ENCODE measurements at places on chromosomes 6 and 20.

DNA sequence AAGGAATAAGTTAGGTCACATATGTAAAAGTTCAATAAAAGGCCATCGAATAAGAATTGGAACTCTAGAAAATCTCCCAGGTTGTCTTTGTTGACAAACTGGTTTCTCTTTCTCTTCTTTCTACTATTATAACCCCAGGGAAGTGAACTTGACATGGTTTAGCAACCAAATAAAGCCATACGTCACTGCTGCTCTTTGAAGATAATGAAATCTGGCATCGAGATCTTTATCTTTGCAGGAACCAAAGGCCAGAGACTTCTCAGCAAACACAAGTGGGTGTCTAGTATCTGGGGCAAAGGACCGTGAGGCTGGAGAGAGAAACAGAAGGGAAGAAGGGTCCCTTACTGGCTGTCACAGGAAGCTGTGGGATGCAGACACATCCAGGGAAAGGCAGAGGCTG is 286.7 kb upstream of the CDYL start:
- DNase-seq, result no peak

- no peak for DNase-seq
Observed at GRCh38 chr20:33656783-33657703, 5.1 kb upstream of the C20orf144 start.

DNA sequence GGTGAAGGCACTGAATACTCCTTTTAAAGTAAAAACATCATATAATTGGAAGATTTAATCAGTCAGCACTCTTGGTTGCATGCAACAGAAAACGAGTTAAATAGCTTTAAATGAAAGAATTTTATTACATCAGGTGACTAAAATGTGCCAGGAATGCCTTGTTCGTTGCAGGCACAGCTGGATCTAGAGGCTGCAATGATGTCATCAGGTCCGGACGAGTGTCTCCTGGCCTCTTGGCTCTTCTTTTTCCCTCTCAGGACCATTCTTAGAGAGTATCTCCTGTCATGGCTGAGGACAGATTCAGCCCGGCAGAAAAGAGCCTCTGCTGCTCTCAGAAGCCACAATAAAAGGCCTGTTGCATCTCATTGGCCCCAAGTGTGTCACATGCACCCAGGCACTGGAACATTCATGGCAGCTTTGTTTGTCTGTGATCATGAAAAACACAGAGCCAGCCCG is 510.7 kb upstream of the SULF2 start:
- no peak for DNase-seq

DNA sequence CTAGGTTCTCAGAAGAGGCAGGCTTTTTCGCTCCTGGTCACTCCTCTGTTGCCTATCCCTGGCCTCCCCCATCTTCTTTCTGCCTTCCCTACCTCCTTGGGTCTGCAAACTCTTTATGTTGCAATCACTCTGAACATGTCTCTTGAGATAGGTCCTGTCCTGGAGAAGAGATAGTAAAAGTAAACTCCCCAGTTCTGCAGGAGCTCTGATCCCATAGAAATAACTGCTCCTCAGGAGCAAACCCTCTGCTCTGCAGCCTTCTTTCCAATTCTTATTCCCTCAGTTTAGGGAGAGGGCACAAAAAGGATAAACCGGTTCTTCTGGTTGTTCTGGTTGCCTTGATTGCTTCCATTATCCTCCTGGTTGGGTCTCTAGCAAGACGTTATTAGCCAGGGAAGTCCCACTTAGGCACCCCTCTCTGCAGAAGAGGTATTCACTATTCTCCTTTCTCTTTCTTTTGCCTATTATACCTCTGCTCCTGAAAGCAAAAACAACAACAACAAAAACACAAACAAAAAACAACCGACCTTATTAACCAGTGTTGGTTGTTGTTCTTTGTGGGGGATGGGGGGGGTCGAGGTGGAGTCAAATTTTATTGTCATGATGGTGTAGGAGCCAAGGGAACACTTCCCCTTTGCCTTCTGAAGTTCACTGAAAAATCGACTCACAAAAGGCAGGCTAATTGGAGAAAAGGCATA is 973 bp downstream of the TRIM38 start:
- no peak for DNase-seq

DNA sequence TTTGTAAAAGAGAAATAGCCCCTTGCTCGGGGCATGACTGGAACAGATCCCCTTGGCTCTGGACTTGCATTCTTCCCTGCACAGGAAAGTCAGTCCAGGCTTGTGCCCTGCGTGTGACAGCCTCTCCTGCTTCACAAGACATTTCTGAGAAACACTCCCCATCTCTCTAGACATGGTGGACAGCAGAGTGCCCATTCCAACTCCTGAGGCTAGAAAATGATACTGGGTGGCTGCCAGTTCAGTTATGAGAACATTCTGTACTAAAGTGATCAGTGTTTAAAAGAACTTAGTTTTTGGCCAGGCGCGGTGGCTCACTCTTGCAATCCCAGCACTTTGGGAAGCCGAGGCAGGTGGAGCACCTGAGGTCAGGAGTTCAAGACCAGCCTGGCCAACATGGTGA is 41.3 kb downstream of the TGM3 start:
- DNase-seq, result no peak

DNA sequence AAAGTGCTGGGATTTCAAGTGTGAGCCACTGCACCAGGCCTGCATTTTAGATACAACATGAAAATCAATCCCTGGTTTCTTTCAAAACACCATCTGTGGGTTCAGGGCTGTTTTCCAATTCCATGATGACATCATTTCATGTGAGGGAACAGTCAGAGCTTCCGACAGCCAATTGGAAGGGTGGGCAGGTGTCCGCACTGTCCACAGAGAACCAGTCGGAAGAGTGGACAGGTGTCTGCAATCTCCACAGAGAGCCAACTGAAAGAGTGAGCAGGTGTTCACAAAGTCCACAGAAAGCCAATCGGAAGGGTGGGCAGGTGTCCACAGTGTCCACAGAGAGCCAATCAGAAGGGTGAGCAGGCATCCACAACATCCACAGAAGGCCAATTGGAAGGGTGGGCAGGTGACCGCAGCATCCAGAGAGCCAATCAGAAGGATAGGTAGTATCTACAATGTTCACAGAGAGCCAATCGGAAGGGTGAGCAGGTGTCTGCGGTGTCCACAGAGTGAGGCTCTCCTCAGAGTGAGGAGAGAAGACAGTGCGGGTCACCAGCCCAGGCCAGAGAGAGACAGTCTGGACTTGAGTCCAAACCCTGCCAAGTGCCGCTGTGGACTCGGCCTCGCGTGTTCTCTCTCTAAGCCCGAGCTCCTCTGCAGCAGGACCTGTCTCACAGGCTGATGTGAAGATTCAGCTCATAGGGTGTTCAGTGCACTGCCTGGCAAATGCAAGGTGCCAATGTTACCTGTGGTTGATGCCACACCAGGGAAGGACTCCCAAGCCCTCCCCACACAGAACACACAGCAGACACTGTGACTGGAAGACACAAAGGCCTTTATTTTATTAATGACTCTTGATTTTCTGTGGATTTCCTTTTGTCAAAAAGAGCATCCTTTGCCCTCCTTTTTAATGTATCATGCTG is 57.3 kb downstream of the DLL1 start:
- DNase-seq, result no peak

DNA sequence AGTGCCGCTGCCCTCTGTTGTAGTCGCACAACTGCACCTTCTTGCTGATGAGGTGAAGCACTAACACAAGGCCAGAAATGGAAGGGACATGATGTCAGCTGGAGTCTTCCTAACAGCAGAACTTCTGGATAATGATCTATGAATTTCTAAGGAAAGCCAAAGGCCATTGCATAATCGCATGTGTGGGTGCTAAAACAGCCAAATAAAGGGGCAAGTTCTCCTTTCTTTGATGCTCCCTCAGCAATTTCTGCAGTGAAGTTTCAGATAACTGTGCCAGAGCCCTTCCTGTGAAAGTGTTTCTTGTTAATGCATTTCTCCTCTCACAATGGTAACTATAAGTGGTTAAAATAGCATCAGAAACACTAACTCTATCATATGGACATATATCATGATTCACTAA is 8.0 kb upstream of the F13A1 start:
- DNase-seq, result no peak

- no peak for DNase-seq
Observed at GRCh38 chr6:161418463-161418945, 144.6 kb upstream of the AGPAT4 start.

- DNase-seq, result no peak
Observed at GRCh38 chr6:118335325-118335816, 212.7 kb upstream of the PLN start.

GRCh38 chr6:112307707-112308106 is 39.4 kb upstream of the RFPL4B start:
- DNase-seq, result no peak

DNA sequence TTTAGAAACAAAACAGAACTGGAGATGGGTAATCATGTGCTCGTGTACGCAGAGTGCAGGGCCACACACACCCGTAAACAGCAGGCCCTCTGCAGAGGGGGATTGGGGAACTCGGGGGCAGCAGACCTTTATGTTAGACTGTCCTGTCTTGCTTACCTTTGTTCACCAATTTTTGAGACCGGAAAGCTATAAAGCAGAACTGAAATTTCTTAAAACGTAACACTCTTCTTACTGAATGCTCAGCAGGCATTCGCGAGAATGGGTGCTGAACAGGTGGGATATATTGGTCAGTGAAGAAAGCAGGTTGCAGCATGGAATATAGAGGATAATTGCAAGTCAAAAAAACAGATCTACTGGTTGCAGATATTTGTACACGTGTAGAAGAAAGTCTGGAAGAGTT is 211.1 kb downstream of the BMP7 start:
- DNase-seq, result no peak

Measured in NCI-H187 treated with DMSO at 0.1 percent for 48 hours (cell line).